Stimulated activated naive CD4-positive, alpha-beta T cell (primary cell): ENCODE measurements at places on chromosomes 4 and X.

GRCh38 chrX:2451501-2452316, 49.1 kb downstream of the DHRSX start:
- no peak for DNase-seq

GRCh38 chrX:154358829-154359228, 15.6 kb downstream of the FLNA start:
- no peak for DNase-seq

DNA sequence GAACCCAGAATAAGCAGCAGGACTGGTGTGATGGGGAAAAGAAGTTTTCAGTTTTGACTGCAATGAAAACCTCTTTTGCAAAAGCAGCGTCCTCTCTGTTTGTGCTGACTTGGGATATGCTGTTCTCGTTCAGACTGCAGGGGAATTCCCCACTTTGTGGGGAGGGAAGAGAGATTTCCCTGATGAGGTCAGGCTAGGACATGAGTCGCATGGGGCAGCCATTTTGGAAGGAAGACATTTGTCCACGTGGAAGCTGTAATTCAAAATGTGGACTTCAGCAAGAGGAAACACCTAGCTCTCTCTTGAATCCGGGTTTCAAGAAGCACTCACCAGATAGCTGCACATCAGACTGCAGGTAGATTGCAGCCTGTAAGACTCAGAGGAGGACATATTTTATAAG, 39.3 kb downstream of the ING2 start:
- no peak for DNase-seq

- DNase-seq: no peak
These were observed 119.4 kb downstream of the SMIM20 start for GRCh38 chr4:26033389-26033788.
